ENCODE measurements at places on chromosomes 11 and 22.

DNA sequence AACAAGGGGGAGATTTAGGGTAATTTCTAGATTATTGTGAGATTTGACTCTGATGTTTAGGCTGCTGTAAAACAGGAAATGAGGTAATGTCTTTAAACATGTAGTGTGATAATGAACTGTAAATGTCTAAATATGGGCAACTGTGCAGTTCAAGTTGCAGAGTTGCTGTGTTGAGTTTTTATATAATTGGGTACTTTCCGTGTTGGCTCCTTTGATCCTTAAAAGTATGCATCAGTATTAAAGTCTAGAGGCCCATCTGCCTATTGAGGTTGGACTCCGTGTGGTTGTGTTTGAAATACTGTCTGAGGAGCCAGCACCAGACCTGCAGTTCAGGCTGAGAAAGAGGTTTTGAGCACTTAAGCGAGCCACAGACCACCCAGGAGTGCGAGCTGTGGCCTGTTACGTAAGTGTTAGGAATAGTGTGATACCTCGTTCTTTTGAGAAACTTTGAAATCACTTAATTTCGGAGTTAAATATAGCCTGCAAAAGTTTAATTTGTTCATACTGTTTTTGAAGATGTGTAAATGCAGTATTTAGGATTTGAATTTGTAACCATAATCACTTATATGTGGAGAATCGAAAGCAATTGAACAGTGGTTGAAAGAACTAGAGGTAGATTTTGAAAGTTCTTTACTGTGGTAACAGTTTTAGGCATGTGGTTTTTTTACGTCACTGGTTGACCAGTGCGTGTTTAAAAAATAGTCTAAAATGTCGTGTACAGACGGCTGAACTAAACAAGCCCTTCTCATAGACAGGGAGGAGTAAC lies 9.0 kb downstream of the FAM118A start:
- no peak for DNase-seq

DNA sequence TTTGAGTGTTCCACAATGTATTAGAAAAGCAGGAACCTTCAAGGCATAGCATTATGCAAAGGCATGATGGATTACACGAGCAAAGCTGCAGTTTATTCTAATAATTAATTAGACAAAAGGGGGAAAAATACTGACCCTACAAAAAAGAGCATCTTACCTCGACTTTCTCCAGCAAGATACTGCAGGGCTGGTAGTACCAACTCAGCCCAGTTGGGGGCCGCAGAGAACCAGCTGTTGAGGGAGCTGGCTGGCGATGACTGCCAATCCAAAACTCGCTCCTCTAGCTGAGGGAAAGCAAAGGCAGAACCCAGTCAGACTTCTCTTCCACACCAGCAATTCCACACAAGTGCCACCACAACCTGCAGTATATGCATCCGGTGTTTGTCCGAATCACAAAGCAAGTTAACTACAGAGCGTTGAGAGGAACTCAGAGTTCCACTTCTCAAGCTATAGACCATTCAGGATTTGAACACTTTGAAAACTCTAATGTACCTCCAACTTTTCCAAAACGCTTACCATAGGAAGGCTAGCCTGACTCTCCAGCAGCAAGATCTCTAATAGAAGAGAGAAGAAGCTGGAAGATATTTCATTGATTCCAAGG lies 13.7 kb downstream of the NFRKB start:
- no peak for DNase-seq

DNA sequence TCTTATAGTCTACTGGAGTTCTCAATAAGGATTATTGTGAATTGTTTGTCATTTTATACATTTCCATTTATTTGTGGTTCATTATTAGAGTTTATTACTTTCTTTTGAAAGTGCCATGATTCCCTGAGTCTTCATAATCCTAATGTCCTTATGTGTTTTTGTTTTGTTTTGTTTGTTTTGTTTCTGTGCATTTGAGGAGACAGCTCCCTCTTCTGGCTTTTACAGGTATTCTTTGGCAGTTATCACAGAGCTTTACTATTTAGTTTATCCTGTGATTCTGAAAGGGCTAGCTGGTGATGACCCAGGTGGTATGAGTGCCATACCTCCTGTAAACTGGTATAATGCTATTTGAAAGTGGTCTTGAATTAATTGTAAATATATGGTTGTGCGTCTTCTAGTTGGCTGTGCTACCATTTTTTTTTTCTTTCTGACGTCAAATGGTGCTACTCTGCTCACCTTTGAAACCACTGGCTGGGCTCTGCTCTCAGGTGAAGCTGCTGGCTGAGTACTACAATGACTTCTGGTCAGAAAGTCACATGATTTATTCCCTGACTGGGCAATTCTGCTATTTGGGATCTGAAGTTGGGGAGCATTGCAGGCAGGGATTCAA lies 751.2 kb downstream of the JRKL start:
- DNase-seq = no peak

- DNase-seq = no peak
These were observed 1.5 kb downstream of the PANX3 start for GRCh38 chr11:124612567-124613246.

DNA sequence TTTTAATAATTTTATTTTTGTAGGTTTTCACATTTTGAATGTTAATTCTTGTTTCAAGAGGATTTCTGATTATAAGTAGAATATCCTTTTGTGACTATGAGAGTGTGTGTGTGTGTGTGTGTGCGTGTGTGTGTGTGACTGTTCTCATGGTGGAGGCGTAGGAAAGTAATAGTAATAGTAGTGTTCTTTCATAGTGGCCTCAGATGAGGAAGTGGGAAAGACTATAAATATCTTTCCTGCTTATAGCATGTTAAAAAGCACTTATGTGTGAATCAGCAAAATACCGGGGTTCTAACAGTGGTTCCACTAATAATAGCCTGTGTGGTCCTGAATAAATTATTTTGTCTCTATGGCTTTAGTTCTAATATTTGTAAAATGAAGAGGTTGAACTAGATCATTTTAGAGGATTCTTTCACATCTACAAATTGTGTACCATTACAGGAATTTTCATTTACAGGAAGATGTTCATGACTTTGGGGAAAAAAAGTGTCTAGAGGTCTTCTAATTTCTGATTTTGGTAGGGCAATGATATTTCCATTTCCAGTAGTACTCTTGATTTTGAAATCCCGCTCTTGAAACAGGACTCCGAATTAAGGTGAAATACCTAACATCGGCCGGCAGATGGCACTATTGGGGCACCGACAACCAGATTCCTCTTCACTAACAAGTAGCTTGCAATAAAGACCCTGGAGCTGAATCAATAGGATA lies 29.9 kb upstream of the OR10G7 start:
- DNase-seq = peak; percentile 40

- DNase-seq = no peak
These were observed 11.5 kb downstream of the KCNC1 start for GRCh38 chr11:17746096-17746495.

- DNase-seq = no peak
These were observed 183.6 kb downstream of the IGLL1 start for GRCh38 chr22:23396362-23397007.

DNA sequence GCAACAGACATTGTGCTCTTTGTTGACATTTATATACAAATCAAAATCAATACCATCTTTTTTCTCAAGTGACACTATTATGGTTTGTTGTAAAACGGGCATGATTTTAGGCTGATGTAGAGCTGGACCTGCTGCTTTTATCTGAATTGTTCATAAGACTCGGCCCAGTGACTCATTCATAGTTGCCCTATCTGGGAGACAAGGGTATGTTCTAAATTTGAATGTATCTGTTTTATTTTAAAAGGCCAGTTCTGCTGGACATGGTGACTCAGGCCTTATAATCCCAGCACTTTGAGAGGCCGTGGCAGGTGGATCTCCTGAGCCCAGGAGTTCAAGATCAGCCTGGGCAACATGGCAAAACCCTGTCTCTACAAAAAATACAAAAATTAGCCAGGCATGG lies 39.3 kb downstream of the CEP295 start:
- no peak for DNase-seq

- no peak for DNase-seq
These were observed 66.4 kb downstream of the DGCR2 start for GRCh38 chr22:19055801-19056200.

All from stimulated activated CD4-positive, alpha-beta T cell treated with anti-CD3 and anti-CD28 coated beads, TNF-alpha, amount 100 ng/mL, for 48 hours (primary cell).